NCI-H1417 treated with DMSO at 0.1 percent for 48 hours (cell line): ENCODE measurements at places on chromosomes 12 and 14.

- no peak for DNase-seq
Observed at GRCh38 chr14:54209511-54210250, 187.1 kb upstream of the CDKN3 start.

DNA sequence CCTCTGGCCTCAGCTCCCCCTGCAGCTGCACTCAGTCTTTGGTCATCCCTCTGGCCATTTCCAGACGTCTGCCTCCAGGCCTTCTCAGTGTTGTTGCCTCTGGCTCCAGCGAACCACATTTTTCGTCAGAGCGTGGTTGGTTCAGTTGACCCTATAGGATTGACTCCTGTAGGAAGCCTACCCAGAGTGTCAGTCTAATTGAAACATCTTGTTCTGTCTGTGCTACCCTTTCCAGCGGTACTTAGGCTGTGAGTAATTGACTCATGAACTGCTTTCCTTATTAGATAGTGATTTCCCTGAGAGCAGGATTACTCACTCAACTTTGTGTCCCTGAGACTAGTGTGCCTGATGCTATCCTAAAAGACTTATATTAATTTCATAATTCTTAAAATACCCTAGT lies 373.2 kb downstream of the ATP23 start:
- DNase-seq: no peak

GRCh38 chr14:23434488-23435222 lies 805 bp downstream of the MYH7 start:
- DNase-seq: no peak

DNA sequence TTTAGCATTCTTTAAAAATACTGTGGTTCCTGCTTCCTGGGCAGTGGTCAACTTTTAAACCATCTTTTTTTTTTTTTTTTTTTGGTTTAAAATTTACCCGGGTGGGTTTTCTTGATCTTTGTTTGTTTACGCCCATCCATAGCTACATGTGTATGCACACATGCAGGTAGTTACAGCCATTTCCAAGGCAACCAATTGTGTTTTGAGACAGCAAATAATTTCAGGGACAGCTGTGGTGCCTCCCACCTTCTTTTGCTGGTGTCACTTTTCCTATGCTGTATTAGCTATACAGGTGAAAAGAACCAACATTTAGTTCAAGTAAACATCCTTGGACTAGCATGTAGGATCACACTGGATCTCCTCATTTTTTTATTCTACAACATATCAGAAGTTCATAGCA lies 52.0 kb upstream of the PSMA6 start:
- DNase-seq: no peak

GRCh38 chr12:24730489-24730896 lies 218.4 kb downstream of the BCAT1 start:
- DNase-seq: no peak
